ENCODE measurements at places on chromosomes 16 and 17. TPM values are rescaled to one million over a fixed set of nuclear protein-coding genes. Genes with fewer than 3 reads are reported as not detected.
A peak's percentile ranks its signal among the peaks of the same experiment; 100 is the strongest.

Gene PMFBP1
- total RNA-seq, result 13.1 TPM

- DNase-seq, result no peak
These were observed 9.0 kb upstream of the MILR1 start for GRCh38 chr17:64439956-64440355.

DNA sequence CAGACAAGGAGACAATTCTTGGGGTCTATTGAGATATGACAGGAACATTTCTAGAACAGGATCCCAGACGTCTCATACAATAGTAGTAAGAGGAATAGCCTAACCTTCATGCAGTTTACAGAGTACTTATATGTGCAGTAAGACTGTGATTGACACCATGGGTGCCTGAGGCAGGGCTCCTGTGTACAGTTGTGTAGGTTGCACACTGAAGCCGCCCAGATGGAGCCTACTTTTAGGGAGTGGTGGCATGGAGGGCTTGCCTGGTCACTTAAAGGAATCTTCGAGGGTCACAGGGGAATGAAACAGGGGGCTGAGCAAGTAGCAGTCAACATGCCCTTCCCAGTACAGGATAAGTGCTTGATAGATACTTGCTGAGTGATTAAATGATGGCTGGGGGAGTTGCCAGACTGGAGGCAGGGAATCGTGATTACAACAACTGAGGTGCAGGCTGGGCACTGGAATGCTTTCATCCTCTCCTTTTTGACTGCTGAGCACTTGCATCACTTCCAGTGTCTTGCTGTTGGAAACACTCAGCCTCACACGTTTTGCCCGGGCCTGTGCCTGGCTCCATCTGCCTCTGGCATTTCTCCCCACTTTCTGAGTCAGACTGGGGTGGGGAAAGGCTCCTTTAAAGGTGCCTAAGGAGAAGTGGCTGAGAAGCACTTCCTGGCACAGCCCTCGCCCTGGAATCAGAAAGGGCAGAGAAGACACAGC lies 71.0 kb downstream of the COPRS start:
- DNase-seq, result no peak

Gene LGALS9B
- not detected for total RNA-seq

Gene SP6
- total RNA-seq, result 1.7 TPM

Gene CCL1
- not detected for total RNA-seq

Gene SDR42E2
- not detected for total RNA-seq

DNA sequence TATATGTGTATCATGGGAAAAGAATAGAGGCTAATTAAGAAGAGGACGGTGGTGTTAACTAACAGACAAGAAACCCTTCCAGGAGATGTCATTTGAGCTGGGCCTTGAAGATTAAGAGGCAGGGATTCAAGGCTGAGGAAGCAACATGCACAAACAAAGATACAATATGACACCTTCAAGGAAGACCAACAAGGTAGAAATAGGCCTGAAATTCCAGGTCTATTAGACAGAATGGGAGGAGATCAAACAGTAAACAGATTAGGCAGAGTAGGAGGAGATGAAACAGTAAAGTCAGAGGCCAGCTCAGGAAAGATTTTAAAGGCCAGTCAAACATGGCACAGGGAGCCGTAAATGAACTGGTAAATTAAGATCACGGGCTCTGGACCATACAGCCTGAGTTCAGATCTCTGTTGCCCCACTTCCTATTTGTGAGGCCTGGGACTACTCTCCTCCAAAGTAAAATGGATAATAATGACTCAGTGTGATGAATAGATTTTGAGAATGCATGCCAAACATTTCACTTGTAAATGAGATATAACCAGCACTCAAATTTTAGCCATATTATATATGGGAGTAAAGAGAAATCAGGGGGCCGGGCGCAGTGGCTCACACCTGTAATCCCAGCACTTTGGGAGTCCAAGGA lies 38.9 kb downstream of the USP31 start:
- no peak for DNase-seq

Gene NPIPA3
- 3.3 TPM for total RNA-seq

Gene KRTAP2-4
- not detected for total RNA-seq

GRCh38 chr17:61307905-61308886 lies 91.4 kb upstream of the TBX2 start:
- no peak for DNase-seq

DNA sequence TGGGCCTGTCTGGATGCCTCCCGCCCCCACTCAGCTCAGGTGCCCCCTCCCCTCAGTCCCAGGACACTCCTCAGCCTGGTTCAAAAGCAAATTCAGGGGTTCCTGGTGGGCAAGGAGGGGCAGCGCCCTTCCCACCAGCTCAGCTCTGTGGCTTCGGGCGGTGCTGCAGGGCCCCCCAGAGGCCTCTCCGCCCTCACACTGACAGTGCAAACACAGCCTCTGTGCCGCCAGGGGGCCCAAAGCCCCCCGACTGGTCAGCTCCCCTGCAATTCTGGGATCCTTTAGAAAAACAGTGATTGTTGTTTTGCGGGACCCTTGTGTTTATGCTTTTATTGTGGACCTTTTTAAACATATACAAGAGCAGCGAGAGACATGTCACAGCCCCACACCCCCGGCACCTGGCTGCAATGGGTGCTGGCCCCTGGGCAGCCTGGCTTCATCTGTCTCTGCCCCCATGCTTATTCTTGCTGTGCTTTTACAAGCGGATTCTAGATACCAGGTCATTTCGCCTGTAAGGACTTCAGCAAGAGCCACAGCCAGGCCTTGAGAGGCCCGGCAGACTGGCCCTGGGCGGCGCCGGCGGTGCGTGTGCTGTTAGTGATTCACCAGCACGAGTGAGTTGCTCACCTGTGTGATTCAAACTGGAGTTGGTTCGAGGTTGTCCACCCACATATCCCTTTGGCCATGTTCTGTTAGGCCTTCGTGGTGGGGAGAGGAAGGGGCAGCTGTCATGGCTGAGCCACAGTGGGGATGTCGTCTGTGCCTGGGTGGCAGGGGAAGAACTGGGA lies 21.2 kb downstream of the ZNF469 start:
- DNase-seq, result no peak

DNA sequence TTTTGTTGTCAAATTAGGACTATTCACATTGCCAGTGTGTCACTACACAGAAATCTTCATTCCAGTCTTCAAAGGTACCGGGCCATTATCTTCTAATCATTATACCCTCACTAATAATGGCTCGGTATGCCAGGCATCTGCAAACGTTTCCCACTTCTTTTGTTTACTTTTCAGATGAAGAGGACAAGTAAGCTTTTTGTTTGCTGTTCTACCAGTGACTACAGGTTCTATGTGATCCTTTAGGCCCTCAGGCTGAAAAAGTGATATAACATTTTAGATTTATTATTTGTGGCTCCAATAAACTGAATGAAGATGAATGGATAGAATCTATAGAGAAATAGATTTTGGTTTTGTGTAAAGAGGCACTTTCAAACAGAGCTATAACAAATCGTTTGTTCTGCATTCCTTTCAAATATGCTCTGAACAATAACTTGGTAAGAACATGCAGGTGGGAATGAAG lies 403 bp upstream of the KRTAP3-1 start:
- DNase-seq, result no peak

Gene ALOX12
- total RNA-seq, result not detected

- DNase-seq, result no peak
These were observed 42.7 kb downstream of the ADGRG5 start for GRCh38 chr16:57585051-57585687.

DNA sequence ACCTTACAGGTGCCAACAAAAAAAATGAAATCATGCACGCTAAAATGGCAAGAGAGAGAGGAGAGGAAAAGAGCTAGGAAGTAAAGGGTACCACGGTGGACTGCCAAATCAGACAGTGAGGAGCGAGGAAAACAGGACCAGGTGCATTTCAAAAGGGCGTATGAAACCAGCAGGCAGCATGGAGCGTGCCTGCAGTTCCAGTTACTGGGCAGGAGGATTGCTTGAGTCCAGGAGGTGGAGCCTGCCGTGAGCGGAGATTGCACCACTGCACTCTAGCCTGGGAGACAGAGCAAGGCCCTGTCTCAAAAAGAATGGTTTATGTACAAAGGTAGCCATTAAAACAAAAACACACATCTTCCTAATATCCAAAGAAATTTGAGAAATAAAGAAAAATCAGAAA lies 16.4 kb downstream of the USP36 start:
- DNase-seq, result no peak

- DNase-seq, result no peak
These were observed 9.5 kb downstream of the AMFR start for GRCh38 chr16:56415875-56416274.

DNA sequence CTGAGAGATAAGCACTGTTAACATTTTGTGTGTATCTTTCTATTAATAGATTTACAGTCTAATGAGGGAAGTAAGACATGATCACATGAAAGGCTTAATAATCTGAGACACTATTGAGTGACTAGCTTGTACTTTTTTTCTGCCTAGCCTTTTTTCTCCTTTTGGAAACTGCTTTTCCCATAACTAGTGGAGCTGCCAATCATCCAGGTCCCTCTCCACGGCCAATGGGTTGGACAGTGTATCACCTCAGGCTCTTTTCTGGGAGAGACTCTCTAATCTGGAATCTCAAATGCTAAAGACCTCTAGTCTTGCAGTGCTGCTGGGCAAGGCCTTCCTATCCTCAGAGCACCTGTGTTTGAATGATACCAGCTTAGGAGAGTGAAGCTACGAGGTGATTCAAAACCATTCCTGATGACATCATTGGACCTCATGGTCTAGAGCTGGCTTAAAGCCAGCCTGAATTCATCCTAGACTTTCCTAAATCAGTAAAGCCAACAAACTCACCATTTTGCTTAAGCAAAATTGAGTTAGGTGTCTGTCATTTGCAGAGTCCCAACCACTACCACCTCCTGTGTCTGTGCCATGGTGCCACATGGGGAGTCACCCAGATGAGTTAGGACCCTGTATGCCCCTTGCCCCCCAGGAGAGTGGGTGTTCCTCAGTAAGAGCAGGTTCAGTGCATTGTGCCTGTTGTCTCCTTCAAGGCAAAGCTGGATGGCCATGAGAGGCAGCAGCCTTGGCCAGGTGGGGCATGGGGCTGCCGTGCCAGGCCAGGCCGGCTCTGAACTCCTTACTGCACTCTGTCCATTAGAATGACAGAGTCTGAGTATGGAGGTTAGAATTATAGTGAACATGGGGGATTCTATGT lies 62.9 kb downstream of the SPECC1 start:
- no peak for DNase-seq

Gene MT1G
- total RNA-seq, result not detected

DNA sequence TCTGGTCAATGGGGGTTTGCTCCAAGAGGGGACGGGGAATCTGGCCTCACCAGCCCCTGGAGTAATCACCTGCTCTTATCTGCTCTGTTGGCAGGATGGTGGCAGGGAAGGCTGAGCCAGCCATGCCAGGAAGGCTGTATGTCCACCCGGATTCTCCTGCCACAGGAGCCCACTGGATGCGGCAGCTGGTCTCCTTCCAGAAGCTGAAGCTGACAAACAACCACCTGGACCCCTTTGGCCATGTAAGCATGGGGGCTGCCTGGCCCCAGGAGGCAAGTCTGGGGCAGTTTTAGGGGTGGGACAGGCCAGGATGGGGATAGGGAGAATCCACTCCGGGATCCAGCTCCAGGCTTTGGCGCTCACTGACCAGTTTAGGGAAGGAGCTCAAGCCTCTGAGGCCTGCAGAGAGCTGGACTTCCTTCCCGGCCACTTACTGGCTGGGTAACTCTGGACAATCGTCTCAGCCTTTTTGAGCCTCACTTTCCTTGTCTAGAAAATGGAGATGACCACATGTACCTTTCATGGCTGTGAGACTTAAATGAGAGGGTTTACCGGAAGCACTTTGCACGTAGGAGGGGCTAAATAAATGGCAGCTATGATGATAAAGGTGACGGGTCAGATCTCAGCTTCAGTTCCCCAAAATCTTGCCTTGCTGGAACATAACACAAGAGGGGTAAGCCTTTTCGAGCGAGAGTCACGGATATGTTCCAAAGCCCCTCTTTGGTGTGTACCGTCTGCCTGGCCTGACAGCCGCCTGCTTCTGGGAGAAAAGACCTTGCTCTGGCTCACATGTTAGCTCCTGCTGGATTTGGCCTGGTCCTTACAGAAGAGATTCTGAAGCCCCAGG lies 15.4 kb downstream of the TBX4 start:
- peak; percentile 75 for DNase-seq

GRCh38 chr17:37830151-37830993 lies 85.5 kb upstream of the HNF1B start:
- DNase-seq, result no peak

DNA sequence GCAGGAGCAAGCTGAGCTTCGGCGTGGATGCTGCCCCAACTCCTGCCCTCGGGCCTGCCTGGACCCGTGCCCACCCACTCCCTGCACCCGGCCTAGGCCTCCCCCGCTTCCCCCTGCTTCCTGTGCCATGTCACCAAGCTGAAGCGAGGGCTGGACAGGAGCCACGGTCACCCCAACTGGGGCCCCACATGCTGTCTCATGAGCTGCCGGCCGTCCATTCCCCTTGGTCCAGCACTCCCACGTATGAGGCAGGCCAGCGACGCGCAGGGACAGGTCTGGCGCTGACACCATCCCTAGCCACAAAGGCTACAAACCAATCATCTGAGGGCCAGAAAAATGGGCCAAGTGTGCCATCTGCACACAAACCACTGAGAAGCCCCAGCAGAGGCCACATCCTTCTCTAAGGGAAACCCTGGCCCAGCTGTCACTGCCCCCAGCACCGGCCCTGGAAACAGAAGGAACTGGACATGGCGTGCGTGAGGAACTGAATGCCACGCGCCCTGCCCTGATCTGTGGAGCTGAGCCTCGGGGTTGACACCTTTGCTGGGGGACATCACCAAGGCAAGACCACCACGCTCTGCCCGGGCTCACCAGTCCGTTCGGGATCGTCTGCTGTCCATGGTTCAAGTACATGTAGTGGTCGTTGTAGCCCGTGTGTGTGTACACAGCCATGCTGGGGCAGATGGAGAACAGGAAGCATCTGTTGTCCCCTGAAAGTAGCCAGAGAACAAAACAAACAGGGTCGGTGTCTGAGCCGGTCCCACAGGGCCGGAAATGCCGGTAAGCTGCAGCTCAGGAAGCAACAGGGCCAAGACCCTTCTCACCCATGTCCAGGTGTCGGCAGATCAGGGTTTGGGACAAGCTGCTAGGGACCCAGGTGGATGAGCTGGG lies 22.2 kb downstream of the MEAK7 start:
- DNase-seq, result no peak

- peak; percentile 73 for DNase-seq
These were observed 5.7 kb downstream of the MATCAP1 start for GRCh38 chr16:67177743-67178699.

DNA sequence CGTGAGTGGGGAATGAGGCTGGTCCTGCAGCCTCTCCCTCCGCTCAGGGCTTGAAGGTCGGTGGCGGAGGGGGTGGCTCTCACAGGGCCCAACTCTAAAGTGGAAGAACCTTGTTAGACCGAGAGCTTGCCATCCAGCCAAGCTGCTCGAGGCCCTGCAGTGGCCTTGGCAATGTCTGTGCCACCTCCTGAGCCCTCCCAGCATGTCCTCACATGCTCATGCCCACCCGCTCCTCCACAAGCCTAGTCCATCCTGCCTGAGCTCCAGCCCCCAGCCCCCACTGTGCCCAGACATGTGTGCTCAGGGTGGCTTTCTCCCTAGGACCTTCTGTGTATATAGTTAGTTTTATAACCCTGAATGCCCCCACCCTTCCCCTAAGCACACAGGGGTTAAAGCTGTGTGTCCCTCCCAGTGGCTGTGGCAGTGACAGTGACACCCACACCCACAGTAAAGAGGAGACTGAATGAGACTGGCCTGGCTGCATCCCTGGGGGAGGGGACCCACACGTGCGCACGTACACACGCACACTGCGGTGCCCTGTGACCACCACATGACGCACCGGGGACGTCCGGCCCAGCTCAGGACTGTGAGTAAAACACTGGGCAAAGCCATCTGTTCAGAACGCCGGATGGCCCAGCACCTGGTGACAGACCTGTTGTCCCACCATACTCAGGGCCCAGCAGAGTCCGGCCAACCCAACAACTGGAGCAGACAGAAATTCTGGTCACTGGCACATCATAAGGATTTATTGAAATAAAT lies 15.6 kb downstream of the PDK2 start:
- peak; percentile 57 for DNase-seq

Measured in glutamatergic neuron (in vitro differentiated cells).